ENCODE measurements at places on chromosomes 7 and 10.

DNA sequence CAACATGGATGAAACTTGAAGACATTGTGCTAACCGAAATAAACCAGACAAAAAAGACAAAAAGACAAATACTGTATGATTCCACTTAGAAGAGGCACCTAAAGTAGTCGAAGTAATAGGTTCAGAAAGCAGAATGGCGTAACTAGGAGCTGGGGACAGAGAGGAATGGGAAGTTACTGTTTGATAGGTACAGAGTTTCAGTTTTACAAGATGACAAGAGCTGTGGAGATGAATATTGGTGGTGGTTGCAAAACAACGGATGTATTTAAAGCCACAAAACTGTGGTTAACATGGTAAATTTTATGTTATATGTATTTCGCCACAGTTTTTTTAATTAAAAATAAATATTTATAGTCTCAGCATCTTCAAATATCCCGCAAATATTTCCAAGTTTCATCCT lies 64.1 kb upstream of the DIP2C start:
- DNase-seq: no peak

GRCh38 chr7:135993950-135994349 lies 16.8 kb upstream of the MTPN start:
- no peak for DNase-seq

- peak; percentile 49 for DNase-seq
Observed at GRCh38 chr7:121313220-121313792, 15.5 kb upstream of the WNT16 start.

GRCh38 chr7:139224219-139224618 lies 6.8 kb upstream of the UBN2 start:
- DNase-seq: no peak

GRCh38 chr7:117828825-117829224 lies 44.4 kb downstream of the CTTNBP2 start:
- DNase-seq: no peak

GRCh38 chr7:8988267-8988666 lies 554.9 kb downstream of the NXPH1 start:
- no peak for DNase-seq

- no peak for DNase-seq
Observed at GRCh38 chr10:47400251-47400650, 16.2 kb upstream of the ZNF488 start.

GRCh38 chr7:3643091-3643490 lies 342.0 kb downstream of the SDK1 start:
- DNase-seq: no peak

GRCh38 chr10:6027929-6028328 lies 34.2 kb downstream of the IL2RA start:
- DNase-seq: no peak

- DNase-seq: no peak
Observed at GRCh38 chr10:25177754-25178135, 2.9 kb downstream of the GPR158 start.

DNA sequence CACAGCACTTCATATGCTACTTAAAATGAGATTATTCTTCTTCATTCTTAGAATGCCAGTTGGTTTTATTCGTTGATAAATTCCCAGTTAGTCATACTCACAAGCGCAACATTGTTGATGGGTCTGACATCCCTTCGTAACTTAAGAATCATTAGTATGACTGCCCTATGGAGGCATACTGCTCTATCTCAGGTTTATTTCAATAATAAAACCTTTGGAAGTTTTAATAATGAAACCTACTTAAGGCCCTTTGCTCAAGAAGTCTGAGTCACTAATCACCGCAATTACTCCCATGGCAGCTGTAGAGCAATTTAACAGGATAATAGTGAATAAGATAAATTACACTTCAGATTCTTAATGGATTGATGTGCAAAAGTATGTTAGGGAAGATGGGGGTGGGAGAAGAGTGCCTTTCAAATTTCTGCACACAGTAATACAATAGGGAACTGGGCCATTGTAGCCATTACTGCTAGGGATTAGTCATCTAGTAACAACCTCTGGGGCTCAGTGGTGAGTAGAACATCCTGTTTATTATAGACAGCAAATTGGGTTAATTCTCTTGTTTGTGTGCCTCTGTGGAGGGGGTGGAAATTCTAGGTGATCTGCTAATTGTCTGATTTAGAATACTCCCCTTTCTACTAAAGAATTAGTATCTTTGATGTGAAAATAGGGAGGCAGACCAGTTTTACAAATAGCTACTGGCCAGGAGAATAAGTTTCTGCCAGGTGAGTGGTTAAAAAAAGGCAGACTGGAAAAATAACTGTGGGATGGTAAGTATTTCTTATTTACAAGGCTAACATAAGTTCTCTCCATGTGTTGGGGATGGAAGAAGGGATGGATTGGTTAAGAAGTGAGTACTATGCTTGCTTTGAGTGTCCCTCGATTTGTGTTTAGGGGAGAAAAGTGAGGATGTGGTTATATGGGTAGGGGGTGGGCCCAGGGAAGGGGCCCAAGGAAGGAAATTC lies 74.5 kb upstream of the VKORC1L1 start:
- DNase-seq: no peak

GRCh38 chr10:70843333-70843732 lies 27.6 kb downstream of the SGPL1 start:
- no peak for DNase-seq

- DNase-seq: no peak
Observed at GRCh38 chr10:20883552-20883951, 13.6 kb downstream of the NEBL start.

DNA sequence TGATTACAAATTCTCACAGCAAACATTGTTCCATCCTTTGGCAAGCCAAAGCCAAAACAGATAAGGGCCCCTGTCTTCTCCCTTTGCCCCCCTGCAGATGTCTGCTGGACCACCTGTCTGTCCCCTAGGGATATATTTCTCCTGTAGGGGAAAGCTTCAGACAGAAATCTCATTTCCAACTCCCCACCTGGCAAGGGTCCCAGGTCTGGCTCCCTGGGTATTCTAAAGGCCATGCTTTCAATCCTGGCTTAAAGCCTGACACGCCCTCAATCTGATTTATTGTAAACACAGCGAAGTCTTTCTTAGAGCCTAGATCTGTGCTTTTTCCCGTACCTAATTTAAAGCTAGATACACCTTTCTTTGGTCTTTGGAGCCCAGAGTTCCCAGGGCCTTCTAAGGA lies 66.1 kb downstream of the KCNMA1 start:
- DNase-seq: peak; percentile 88

- no peak for DNase-seq
Observed at GRCh38 chr10:125080984-125081383, 79.4 kb downstream of the CTBP2 start.

GRCh38 chr7:120064565-120064964 lies 208.4 kb upstream of the KCND2 start:
- DNase-seq: no peak

DNA sequence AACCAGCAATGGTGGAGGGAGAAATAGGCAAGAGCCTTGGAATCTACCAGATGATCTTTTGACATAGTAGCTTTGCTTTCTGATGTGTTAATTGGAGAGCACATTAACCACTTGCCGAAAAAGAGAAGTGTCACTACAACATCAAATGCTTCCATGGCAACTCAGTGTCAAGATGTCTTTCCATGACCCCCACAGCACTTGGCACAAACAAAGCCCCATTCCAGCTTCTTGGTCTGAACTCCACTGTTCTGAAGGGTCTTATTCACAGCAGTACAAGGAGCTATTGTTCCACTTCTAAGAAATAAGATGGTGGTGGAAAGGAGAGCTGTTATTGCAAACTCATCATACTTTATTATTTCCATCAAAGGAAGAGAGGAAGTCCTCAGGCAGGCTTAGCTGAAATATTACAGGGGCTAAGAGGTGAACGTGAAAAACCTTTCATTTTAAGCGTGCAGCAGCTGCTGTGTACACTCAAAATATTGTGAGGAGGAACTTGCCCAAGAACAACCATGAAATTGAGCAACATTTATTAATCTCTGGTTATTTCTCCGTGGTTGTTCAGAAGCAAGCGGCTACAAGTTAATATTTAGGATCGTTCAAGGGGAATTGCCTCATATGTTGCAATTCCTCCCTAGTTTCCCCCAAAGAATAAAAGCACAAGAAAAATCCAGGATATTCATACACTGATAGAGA lies 354.8 kb upstream of the CELF2 start:
- DNase-seq: no peak
